GF-D8 (cell line): ENCODE measurements at places on chromosomes 12 and 14.

GRCh38 chr12:32423559-32423958, 24.2 kb downstream of the FGD4 start:
- DNase-seq = no peak

- no peak for DNase-seq
Measured at GRCh38 chr12:92551853-92552397, 150.9 kb upstream of the PLEKHG7 start.

DNA sequence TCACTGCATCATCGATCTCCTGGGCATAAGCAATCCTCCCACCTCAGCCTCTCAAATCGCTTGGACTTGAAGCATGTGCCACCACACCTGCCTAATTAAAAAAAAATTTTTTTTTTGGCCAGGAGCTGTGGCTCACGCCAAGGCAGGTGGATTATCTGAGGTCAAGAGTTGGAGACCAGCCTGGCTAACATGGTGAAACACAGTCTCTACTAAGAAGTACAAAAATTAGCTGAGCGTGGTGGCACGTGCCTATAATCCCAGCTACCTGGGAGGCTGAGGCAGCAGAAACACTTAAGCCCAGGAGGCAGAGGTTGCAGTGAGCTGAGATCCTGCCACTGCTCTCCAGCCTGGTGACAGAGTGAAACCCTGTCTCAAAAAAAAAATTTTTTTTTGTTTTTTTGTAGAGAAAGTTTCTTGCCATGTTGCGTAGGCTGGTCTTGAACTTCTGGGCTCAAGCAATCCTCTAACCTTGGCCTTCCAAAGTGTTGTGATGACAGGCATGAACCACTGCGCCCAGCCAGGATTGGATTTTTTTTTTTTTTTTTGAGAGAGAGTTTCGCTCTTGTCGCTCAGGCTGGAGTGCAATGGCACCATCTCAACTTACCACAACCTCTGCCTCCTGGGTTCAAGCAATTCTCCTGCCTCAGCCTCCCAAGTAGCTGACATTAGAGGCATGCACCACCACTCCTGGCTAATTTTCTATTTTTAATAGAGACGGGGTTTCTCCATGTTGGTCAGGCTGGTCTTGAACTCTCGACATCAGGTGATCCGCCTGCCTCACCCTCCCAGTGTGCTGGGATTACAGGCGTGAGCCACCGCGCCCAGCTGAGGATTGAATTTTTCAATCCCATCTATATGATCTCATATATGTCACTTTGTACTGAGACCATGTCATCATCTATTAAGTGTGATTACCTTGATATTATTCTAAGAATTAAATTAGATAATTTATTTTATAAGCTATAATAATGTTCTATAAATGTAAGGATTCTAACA, 12.4 kb downstream of the SLC2A3 start:
- no peak for DNase-seq

GRCh38 chr14:71933001-71933587, 865 bp downstream of the RGS6 start:
- DNase-seq = no peak

- DNase-seq = no peak
Measured at GRCh38 chr12:12501121-12501520, 61.5 kb downstream of the DUSP16 start.

GRCh38 chr14:103734081-103734888, 18.7 kb downstream of the ZFYVE21 start:
- no peak for DNase-seq

- DNase-seq = no peak
Measured at GRCh38 chr12:113997365-113997764, 31.2 kb upstream of the RBM19 start.

DNA sequence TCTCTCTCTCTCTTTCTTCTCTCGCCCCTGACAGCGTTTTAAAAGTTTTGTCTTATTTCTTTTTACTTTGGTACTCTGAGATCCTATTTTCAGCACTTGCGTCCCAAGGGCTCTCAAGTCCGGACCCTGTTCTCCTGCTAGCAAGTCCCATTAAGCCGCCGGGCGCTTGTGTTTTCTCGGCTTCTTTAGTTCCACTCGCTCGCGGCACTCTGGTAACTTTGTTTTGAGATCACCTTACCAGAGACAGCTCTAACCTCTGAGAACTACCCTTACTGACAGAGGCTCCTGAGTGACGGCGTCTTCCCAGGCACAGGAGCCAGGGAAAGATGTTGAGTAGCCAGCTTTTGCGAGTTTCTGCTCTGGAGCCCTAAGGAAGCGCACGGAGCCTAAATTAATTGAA, 2.7 kb upstream of the MYF5 start:
- no peak for DNase-seq

- DNase-seq = no peak
Measured at GRCh38 chr12:106190581-106190980, 51.8 kb upstream of the NUAK1 start.

DNA sequence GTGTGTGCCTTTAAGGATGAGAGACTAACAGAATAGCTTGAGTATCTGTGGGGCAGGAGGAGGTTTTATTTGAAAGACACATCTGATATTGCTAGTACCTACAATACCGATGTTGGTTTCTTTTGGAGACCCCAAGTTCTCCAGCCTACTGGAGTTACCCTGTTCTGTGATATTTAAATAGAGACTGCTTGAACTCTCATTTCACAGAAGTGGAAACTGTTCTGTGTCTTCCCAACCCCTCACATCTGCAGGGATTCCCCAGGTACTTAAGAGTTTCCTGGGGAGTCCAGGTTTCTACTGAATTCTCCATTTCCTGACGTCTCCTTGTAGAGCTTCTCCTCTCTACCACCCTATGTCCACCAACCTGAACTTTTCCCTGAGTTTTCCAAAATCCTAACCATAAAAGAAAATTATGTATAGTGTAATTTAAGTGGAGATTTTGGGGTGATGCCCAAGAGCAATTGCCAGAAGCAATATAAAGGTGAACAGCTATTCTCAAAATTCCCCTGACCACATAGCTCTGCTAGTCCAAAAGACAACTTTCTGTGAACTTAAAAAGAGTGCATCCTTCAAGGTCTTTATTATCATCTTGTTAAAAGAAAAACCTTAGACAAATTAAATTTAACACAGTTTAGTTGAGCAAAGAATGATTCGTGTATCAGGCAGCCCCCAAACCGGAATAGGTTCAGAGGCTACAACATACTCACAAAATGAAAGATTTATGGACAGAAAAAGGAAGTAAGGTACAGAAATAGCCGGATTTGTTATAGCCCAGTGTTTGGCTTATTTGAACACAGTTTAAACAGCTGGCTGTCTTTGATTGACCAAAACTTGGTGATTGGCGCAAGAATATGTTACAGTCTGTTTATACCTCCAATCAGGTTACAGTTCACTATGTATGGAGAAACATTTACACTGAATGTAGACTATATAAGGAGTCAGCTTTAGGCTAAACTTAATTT, 373.4 kb downstream of the NUAK1 start:
- DNase-seq = no peak

GRCh38 chr14:49447540-49448107, 138.6 kb downstream of the RPS29 start:
- no peak for DNase-seq

DNA sequence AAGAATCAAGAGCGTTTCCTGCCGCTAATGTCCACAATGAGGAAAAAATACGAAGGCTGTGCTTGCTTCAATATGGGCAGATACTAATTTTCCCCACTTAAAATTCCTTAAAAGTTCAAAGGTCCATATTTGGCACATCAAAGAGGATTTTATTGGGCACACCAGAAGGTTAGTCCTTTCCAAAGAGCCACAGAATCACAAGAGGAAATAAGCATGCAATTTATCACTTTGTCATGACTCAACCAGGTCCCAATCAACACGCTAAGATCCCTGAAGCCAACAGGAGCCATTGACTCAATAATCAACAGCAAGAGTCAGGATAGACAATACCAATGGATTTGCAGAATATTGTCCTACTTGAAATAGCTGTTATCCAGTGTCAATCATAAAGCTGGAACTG, 80.6 kb downstream of the MAP1LC3B2 start:
- DNase-seq = no peak

DNA sequence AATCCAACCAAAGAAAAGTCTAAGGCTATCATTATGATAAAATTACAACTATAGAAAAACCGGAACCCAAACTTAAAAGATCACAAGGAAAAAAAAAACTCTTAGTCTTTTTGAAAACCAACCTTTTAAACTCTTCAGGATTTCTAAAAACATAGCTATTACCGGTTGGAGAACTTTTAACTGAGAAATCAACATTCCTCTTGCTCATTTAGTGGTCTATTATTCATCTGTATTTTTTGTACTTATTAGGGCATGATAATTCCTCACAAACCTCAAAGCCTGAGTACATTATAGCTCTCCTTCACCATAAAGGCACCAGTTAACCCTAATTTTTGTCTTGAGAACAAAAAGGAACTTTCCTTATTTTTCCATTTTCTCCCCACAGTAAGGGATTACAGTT, 10.4 kb downstream of the LUM start:
- DNase-seq = no peak

DNA sequence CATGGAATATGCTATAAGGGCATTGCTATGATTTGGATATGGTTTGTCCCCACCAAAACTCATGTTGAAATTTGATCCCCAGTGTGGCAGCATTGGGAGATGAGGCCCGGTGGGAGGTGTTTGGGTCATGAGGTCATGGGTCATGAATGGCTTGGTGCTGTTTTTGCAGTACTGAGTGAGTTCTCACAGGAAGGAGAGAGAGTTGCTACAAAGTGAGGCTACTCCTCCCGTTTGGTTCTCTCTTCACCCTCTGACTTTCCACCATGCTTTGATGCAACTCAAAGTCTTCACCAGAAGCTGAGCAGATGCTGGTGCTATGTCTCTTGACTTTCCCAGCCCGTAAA, 388.1 kb upstream of the TMPO start:
- DNase-seq = no peak
